ENCODE measurements at places on chromosomes 16 and 17.
A peak's percentile ranks its signal among the peaks of the same experiment; 100 is the strongest.

DNA sequence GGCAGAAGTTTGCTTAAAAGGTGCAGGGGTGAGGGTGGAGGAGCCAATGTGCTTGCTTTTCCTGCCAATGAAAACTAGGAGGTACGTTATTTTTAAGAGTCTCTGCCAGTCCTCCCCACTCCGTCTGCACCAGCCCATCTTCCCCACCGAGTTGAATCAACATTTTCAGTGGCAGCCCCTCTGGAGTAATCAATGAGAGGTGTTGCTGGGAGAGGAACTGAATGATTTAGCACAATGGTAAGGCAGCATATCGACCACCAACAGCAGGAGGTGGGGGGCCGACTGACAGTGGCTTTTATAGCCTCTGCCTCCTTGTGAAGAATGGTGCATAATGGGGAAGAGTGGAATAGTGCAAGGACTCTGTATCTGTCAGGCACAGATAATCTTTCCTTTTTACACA is 1465.0 kb upstream of the GOT2 start:
- no peak for DNase-seq

DNA sequence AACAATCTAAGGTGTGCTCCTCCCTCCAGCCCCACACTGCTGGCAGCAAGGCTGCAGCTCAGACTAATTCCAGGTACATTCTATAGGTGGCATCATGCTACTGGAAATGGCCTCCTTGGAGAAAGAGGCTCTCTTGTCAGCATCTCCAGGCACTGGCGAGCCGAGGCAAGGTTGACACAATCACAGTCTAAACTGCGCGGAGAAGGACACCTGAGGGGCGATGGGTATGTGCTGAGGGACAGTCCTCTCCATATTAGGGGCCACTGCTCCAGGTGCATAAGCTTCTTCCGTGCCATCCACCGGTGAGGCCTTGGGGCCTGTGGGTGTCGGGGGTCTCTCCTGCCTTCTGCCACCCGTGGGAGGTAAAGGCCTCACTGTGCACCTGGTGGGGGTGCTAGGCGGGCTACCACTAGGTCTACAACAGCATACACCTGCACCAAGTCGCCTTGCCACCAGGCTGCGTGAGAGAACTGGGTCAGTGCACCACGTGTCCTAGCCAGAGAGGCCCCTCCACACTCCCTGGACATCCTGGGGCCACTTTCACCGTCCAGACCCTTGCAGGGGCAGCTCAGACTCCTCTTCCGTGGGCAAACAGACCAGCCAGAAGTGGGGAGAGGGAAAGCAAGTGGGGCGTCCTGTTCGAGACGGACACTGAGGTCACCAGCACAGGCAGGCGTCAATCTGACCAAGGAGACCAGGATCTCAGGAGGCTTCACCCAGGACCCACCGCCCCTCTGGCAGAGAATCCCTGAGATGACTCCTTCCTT is 12.1 kb upstream of the CBX8 start:
- DNase-seq, result no peak

DNA sequence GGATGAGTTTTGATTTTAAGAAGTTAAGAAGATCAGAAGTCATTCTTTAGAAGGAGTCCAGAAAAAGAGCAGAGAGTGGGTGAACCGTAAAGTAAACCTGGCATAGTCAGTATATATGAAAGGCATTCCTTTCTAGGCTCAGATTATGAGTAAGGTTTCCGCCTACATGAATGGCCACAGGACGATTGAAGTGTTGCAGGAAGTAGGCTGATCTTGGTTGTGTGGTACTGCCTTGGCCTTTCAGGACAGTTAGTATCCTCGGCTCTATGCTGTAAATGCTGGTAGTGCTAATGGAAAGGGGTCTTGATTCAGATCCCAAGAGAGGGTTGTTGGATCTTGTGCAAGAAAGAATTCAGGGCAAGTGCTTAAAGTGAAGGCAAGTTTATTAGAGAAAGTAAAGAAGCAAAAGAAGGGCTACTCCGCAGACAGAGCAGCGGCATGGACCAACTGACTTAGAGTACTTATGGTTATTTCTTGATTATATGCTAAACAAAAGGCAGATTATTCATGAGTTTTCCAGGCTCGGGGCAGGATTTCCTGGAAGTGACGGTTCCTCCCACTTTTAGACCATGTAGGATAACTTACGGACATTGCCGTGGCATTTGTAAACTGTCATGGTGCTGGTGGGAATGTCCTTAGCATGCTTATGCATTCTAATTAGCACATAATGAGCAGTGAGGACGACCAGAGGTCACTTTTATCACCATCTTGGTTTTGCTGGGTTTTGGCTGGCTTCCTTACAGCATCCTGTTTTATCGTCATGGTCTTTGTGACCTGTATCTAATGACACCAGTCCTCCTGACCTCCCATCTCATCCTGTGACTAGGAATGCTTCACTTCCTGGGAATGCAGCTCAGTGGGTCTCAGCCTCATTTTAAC is 164.8 kb downstream of the SNX29 start:
- DNase-seq, result peak; percentile 28

DNA sequence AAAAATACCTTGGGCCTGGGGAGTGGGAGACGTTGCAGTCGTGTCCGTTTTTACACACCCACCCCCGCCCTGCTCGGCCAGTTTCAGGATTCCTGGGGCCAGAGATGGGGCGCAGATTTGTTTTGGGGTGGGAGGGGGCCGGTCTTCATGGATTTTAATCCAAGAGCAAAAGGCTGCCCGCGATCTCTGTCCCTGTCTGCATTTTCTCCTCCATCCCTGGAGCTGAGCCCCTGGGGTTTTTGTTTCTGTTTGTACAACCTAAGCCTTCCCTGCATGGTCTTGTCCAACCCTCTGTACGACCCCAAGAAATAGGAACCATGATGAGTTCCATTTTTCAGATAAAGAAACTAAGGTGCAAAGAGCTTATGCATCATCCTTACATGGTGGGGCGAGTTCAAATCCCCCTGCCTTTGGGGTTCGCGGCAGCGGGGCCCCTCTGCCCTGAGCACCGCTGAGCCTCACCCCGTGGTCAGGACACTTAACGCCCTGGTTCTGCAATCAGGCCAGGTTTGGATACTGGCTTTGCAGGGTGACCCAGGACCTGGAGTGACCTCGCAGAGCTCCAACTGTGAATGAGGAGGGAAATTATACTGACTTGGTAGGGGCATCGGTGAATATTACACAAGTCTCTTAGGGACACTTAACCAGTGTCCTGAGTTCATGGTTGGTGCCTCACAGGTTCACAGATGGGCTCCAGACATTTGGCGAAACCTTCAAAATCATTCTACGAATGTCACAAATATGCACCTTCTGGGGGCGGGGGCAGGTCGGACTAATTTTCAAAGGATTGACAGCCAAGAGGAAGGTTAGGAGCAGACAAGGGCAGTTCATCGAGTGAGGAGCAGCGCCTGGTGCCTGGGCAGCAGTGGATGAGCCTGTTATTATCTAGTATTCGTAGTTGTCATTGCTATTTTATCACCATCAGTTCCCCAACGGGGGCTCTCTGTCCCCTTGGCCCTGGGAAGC is 4.1 kb upstream of the FOXF1 start:
- no peak for DNase-seq

- DNase-seq, result peak; percentile 81
Observed at GRCh38 chr16:53131363-53132071, 76.7 kb downstream of the CHD9 start.

GRCh38 chr16:85498607-85499006 is 114.5 kb upstream of the GSE1 start:
- no peak for DNase-seq

GRCh38 chr17:4768298-4768697 is 3.4 kb upstream of the TM4SF5 start:
- peak; percentile 95 for DNase-seq

- no peak for DNase-seq
Observed at GRCh38 chr17:40345994-40346764, 18.4 kb downstream of the GJD3 start.

DNA sequence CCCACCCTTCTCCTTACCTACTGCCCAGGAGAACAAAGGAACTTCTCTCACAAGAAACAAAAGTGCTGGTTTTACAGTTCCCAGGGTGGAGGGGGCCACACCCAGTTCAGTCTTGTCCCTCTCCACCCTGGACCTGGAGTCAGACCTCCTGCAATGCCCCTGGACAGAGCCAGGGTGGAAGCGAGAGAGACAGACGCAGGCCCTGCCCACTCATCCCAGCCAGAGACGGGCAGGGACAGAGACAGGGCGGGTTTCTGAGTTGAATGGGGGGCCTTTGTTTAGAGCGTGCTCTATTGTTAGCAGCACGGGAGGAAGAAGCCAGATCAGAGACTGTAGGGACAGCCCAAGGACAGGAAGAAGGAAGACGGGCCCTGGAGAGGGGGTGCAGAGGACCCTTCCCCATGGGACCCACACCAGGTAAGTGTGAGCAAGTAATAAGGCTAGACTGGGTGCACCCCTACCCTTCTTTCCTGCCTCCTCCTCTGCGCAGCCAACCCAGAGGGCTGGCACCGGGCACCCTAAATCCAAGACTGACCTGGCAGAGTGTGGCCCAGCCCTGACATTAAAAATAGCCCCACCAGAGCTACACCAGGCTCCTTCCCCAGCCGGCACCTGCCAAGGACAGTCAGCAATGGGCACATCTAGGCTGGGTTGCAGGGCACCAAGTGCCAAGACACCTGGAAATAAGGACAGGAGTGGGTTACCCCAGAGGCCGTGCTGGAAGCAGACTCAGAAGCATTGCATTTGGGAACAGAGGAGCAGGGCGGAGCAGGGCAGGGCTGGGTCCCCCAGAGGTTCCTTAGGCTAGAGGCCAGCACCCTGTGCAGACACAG is 10.9 kb downstream of the JUP start:
- no peak for DNase-seq

- no peak for DNase-seq
Observed at GRCh38 chr17:50847566-50847965, 12.2 kb downstream of the WFIKKN2 start.

DNA sequence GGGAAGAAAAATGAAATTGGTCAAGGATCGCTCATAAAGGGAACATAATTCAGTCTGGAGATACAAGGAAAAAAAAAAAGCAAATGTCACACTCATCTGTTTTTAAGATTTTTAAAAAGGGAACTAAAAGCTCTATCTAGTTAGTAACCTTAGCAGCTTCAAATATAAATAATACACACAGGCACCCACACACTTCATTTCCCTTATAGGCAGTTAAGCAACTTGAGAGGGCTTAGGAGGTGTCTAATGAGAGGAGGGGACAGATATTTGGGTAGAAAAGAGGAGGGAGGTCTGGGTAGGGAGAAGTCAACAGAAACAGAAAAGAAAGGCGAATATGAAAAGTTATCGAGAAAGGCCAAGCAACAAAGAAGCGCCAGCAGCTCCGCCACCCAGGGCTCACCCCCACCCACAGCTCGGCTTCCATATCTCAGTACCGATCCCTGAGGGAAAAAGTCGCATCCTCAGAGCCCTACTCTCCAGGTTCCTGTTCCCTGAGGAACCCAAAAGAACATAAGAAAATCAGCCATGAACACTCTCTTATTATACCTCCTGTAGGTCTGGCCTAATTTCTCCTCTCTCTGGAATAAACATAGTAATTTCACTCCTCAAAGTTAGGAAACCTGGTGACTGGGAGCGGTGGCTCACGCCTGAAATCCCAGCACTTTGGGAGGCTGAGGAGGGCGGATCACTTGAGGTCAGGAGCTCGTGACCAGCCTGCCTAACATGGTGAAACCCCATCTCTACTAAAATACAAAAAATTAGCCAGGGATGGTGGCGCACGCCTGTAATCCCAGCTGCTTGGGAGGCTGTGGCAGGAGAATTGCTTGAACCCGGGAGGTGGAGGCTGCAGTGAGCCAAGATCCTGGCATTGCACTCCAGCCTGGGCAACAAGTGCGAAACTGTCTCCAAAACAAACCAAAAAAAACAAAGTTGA is 69.6 kb upstream of the RCVRN start:
- DNase-seq, result peak; percentile 60

GRCh38 chr16:11915114-11915643 is 577 bp downstream of the GSPT1 start:
- DNase-seq, result peak; percentile 61

- DNase-seq, result no peak
Observed at GRCh38 chr16:16890964-16891363, 512.0 kb downstream of the NPIPA7 start.

DNA sequence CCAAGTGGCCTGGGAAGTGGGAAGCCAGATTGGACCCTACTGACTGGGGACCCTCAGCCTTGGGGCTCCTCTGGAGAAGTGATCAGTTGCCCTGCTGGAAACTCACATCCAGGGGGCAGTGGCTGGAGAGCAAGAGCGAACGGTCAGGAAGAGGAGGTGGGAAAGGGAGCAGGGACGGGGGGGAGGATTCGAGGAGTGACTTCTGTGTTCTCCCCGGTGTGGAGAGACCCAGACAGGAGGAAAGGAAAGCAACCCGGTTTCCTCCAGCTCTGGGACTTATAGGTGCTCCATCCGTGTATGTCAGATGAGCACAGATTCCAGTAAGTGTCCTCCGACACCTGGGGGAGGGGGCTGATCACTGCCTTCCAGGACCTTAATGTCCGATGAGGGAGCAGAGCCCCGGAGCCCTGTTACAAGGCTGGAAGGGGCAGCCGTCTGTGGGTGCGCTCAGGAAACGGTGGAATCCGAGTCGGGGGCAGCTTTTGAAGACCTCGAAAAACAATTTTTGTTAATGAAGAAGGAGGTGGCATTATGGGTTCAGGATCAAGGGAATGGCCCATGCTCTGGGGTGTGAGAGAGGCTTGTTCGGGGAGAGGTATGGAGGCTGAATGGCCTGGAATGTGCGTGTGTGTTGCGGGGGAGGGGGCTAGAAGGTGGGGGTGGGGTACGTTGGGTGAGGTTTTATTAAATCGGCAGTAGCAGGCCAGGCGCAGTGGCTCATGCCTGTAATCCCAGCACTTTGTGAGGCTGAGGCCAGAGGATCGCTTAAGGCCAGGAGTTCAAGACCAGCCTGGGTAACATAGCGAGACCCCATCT is 34.8 kb upstream of the NDRG4 start:
- DNase-seq, result no peak

GRCh38 chr16:14586637-14587305 is 43.3 kb downstream of the PARN start:
- no peak for DNase-seq

DNA sequence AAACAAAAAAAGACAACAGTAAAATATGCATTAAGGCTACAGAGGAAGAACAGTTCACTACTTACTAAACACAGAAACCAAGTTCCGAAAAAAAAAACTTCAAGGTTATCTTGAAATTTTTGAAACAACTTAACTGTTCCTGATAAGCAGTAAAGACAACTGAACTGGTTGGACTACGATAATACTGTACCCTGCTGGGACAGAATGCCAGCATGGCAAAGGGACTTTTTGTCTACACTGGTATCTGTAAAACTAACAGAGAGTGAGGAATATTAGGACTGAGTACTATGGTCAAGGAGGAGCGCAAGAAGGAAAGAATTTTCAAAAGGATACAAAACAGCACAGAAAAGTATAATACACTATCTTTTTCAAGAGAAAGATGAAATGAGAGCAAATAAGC is 19.8 kb downstream of the SETD6 start:
- no peak for DNase-seq

- DNase-seq, result peak; percentile 25
Observed at GRCh38 chr17:17749025-17749772, 67.9 kb downstream of the RAI1 start.

DNA sequence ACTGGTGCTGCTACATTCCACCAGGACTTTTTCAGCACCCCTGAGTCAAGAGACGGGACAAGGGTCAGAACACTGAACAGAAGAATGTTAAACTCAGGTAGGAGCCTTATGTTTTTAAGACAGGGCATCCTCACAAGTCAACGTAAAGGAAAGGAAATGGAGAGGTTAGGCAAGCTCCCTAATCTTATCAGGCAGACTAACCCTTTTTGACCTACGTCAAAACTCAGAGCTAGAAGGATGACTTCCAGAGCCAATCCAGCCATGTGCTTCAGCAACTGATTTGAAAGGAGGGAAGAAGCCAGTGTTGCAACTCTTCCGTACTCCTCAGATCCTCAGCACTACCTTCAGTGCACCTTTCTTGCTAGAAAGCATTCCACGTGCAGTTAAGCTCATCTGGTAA is 46.8 kb downstream of the REXO5 start:
- DNase-seq, result no peak

All from inflammatory macrophage treated with lipopolysaccharide for 4 hours (primary cell).